Stomach (tissue), 19 donors: ENCODE measurements at places on chromosomes 16 and 17. TPM values are rescaled to one million over a fixed set of nuclear protein-coding genes. Genes with fewer than 3 reads are reported as not detected.
A peak's percentile ranks its signal among the peaks of the same experiment; 100 is the strongest.

Gene SNX20
- 1.0 TPM for polyA plus RNA-seq

Gene HSD17B1
- 2.7 TPM for polyA plus RNA-seq

Gene GPR139
- polyA plus RNA-seq, result not detected

Gene ASPHD1
- polyA plus RNA-seq, result 15.7 TPM

Gene RPAIN
- polyA plus RNA-seq, result 35.1 TPM

Gene ITGAD
- polyA plus RNA-seq, result not detected

Gene PDPR
- polyA plus RNA-seq, result 5.0 TPM

Gene ANKS4B
- polyA plus RNA-seq, result 0.61 TPM

Gene DNASE1L2
- polyA plus RNA-seq, result not detected

Gene ENO3
- polyA plus RNA-seq, result 6.6 TPM

Gene EMP2
- polyA plus RNA-seq, result 10.7 TPM

Gene CCL17
- not detected for polyA plus RNA-seq

Gene SMARCE1
- polyA plus RNA-seq, result 61.8 TPM

GRCh38 chr17:81518785-81519283, 6.2 kb upstream of the ACTG1 start:
- peak; percentile 70 for DNase-seq

GRCh38 chr17:54945671-54946070, 22.8 kb downstream of the COX11 start:
- no peak for DNase-seq

DNA sequence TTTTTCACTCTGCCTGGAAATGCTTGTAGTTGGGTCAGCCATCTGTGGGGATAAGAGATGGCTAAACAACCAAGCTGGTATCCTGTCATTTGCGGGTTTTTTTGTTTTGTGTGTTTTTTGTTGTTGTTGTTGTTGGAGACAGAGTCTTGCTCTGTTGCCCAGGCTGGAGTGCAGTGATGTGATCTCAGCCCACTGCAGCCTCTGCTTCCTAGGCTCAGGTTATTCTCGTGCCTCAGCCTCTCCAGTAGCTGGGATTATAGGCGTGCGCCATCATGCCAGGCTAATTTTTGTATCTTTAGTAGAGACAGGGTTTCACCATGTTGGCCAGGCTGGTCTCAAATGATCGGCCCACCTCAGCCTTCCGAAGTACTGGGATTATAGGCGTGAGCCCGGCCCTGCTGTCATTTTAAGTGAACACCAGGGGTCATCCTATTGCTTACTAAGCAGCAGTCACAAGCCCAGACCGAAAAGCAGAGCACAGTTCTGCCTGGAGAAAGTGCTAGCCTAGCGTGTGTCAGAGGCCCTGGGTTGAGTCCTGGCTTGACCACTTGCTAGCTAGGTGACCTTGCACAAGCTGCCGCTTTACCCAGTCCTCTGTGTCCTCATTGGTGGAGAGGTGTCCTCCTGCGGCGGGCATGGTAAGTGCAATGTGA, 4.6 kb downstream of the SMCR8 start:
- peak; percentile 27 for DNase-seq

DNA sequence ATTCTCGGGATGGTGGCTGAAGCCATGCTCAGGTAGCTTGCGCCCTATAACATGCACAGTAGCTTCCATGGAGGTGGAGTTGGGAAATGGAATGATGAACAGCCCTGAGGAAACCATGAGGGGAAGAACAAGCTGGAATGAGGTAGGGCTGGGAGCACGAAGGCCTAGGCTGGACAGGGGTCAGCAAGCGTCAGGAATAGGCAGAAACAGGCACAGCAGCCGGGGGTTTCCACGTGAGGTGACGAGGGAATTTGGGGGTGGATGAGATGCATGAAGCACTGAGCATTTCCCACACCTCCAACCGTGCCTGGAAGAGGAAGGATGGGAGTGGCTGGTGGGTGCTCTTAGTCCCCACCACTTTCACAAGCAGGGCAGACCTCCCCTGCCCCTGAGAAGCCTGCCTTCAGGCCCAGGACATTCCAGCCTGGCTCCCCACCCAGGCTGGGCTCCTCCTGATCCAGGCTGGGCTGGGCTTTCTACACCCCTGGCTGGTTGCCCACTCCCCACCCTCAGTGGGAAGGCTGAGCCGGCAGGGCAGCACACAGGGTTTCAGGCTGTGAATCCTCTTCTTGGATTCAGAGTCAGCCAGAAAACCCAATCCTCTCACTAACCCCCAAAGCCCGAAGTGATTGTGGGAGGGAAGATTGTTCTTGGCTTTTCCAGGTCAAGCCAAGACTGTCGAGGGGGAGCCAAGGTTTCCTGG, 21.9 kb downstream of the PLEKHG4 start:
- peak; percentile 67 for DNase-seq

DNA sequence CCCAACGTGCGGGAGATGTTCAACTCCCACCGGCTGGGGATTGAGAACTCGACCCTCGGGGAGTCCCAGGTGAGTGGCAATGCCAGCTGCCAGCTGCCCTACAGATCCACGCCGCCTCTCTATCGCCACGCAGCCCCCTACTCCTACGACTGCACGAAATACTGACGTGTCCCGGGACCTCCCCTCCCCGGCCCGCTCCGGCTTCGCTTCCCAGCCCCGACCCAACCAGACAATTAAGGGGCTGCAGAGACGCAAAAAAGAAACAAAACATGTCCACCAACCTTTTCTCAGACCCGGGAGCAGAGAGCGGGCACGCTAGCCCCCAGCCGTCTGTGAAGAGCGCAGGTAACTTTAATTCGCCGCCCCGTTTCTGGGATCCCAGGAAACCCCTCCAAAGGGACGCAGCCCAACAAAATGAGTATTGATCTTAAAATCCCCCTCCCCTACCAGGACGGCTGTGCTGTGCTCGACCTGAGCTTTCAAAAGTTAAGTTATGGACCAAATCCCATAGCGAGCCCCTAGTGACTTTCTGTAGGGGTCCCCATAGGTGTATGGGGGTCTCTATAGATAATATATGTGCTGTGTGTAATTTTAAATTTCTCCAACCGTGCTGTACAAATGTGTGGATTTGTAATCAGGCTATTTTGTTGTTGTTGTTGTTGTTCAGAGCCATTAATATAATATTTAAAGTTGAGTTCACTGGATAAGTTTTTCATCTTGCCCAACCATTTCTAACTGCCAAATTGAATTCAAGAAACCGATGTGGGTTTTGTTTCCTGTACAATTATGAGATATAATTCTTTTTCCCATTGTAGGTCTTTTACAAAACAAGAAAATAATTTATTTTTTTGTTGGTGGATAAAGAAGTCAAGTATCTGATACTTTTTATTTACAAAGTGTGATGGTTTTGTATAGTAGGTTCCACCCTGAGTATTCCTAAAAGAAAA, 2.3 kb downstream of the FOXC2 start:
- no peak for DNase-seq

DNA sequence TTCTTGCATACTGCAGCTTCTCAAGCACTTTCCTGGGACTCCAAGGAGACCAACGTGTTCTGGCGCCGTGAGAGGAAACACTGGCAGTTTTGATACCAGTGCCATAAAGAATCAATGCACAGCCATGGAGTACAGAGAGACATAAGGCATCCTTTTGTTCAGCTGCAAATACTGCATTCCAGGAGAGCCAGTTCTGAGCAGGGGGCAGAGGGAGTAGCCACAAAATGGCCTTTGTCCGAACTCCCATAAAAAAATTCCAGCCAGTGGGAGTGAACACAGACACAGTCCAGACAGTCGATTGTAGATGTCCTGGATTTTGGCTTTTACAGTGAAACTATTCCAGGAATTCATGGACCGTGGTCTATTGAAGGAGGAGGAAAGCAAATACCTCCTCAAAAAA, 36.2 kb upstream of the TEKT3 start:
- peak; percentile 61 for DNase-seq

- DNase-seq, result peak; percentile 77
These were observed 59.8 kb downstream of the NEUROD2 start for GRCh38 chr17:39547713-39548478.

GRCh38 chr17:67833946-67834631, 8.8 kb downstream of the BPTF start:
- no peak for DNase-seq

- DNase-seq, result peak; percentile 57
These were observed 78.8 kb downstream of the WWP2 start for GRCh38 chr16:69840975-69841374.

DNA sequence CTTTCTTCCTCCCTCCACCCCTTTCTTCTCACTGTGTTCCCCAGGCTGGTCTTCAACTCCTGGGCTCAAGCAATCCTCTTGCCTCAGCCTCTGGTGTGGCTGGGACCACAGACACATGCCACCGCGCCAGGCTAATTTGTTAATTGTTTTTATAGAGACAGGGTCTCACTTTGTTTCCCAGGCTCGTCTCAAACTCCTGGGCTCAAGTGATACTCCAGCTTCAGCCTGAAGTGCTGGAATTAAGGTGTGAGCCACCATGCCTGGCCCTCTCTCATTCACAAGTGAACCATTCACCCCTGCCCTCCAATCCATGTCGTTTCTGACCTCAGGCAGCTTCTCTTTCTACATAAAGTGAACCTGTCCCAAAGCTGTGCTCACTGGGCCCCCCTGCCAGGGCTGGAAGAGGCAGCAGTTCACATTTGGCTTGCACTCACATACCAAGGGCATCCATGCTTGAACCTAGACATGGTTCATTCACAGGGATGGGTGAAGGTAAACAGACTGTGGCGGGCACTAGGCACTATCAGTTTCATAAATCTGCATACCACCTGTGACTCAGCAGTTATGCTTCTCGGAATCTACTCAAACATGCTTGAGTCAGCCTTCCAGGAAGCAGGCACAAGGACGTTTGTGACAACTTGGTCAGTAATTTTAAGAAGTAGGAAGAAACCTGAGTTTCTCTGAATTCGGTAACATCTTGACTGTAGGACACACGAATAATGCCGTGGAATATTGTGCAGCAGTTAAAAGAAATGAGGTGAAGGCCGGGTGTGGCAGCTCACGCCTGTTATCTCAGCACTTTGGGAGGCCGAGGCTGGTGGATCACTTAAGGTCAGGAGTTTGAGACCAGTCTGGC, 6.0 kb upstream of the RNF213 start:
- DNase-seq, result peak; percentile 58

- no peak for DNase-seq
These were observed 123.4 kb downstream of the ASIC2 start for GRCh38 chr17:33169580-33170285.

DNA sequence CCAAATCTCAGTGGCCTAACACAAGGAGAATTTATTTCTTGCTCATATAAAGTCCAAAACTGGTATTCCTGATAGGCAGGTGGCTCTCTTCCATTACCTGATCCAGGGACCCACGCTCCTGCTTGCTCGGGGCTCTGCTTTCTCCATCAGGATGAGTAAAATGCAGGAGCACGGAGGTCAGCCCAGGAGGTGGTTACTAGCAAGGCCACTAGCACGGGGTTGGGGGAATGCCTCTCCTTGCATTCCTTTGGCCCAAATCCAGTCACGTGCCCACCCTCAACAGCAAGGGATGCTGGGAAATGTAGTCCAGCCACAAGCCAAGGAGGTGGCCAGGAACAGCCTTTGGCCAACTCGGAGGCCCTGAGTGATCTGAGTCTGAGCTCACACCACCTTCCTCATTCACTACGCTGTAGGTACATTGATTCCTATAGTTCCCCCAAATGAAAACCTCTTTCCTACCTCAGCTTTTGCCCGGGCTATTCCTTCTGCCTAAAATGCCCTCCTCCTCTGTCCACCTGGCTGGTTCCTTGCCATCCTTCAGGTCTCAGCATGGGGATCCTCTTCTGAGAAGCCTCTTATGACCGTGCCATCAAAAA, 38.3 kb upstream of the HAPSTR1 start:
- peak; percentile 74 for DNase-seq

DNA sequence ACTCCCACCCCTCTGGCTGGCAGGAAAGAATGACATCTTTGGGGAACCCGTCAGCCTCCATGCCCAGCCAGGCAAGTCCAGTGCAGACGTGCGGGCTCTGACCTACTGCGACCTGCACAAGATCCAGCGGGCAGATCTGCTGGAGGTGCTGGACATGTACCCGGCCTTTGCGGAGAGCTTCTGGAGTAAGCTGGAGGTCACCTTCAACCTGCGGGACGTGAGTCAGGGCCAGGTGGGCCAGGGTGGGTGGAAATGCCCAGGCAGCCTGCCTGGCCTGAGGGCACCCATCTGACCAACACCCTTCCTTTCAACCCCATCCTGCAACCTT, 8.1 kb upstream of the DCAF7 start:
- no peak for DNase-seq

GRCh38 chr16:27712251-27712711, 162.3 kb downstream of the KATNIP start:
- DNase-seq, result no peak

- no peak for DNase-seq
These were observed 53.5 kb upstream of the MTSS2 start for GRCh38 chr16:70739389-70739788.

DNA sequence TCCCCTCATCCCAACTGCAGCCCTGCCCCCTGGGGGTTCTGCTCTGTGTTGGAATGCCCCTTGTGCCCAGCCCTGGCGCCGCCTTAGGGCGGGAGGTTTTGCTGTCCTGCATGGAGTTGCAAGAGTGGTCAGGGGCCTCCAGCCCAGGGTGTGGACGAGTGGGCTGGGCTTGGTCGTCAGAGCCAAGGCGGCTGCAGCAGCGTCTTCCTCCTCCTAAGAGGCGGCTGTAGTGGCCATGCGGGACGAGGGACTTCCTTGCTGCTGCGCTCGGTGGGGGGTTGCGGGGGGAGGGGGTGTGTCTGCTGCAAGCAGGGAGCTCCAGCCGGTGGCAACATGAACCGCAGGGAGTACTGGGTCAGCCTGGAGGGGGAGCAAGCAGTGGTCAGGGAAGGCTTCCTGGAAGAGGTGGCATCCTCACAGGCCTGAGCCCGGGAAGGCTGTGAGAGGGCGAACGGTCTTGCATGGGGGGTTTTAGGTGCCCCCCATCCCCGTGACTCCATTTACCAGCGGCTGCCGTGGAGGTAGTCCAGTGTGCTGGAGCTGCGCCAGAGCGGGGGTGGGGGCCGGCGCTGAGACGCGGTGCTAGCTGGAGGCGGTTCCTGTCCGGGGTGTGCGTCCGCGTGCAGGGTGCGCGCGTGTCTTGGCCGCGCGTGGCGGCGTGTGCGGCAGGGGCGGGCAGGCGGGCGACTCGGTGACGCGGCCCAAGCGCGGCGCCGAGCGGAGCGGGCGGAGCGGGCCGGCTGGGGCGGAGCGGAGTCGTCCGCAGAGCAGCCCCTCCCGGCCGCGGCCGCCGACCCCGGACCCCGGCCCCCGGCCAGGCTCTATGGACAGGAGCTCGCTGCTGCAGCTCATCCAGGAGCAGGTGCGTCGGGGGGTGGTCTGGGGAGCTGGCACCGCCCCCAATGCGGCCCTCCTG, at the start of gene RHBDL1:
RHBDL1 (plus strand) TSS at position 704 of the 916 bp plus-strand sequence; CDS start at position 824, 120 bp downstream.
- DNase-seq, result no peak

GRCh38 chr17:5042157-5043022, 7.2 kb upstream of the SLC52A1 start:
- no peak for DNase-seq

- DNase-seq, result no peak
These were observed 121.1 kb downstream of the SPACA3 start for GRCh38 chr17:33112763-33113162.

DNA sequence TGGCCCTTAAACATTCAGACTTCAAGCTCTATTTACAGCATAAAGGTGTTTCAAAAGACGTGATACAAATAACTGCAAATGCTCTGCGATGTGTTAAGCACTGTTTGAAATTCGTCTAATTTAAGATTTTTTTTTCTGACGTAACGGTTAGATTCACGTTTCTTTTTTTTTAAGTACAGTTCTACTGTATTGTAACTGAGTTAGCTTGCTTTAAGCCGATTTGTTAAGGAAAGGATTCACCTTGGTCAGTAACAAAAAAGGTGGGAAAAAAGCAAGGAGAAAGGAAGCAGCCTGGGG, 681 bp upstream of the MAPT start:
- no peak for DNase-seq
